Kidney (tissue), 22 donors: ENCODE measurements at places on chromosomes 4 and X.

GRCh38 chr4:145043306-145043705 is 54.7 kb downstream of the ANAPC10 start:
- DNase-seq = no peak

- no peak for DNase-seq
These were observed 316.6 kb upstream of the BOD1L1 start for GRCh38 chr4:13944095-13944511.

DNA sequence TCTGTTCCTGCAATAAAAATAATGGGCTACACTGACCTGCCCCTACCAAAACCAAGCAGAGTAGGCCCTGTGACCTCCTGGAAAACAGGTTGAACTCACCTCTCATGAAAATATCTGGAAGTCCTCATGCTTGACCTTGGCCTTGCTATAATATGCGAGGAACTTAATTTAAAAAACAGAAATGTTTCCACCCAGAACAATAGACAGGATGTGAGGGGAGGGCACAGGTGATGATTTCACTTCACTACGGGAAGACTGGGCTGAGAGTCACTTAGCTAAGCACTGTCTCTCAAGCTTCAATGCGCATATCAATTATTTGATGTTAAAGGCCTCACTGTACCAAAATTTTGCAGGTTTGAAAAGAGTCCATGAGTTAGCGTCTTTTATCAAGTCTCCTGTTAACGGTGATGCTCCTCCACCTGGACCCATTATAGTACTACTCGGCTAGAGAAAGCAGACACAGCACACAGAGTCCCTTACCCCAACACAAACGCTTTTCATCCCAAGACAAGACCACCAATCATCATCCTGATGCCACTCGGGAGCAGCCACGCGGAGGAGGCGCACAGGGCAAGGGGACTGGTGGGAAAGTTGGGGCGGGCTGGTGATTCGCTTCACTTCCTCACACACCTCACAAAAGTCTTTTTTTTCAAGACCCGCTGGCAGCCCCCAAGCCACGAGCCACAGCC is 25.9 kb downstream of the ZNF721 start:
- DNase-seq = no peak

GRCh38 chrX:68998716-68999115 is 166.5 kb downstream of the PJA1 start:
- peak; percentile 3 for DNase-seq

GRCh38 chr4:103934178-103934789 is 214.5 kb upstream of the TACR3 start:
- no peak for DNase-seq

DNA sequence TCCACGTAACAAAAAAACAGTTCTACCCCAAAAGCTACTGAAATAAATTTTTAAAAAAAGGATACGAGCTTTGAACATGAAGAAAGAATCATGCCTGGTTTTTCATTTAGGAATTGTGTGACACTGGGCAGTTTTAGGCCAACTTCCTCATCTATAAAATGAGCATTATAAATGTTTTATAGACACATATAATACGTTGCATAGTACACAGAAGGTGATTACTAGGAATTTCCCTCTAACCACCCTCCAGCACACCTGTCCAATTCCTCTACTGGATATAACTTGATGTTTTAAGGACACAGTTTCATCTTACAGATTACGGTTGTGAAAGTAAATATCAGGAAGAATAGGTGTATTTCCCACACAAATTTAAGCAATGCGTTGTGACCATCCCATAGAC is 85.5 kb upstream of the IQCM start:
- no peak for DNase-seq

GRCh38 chr4:2368746-2369437 is 49.6 kb downstream of the ZFYVE28 start:
- DNase-seq = no peak

DNA sequence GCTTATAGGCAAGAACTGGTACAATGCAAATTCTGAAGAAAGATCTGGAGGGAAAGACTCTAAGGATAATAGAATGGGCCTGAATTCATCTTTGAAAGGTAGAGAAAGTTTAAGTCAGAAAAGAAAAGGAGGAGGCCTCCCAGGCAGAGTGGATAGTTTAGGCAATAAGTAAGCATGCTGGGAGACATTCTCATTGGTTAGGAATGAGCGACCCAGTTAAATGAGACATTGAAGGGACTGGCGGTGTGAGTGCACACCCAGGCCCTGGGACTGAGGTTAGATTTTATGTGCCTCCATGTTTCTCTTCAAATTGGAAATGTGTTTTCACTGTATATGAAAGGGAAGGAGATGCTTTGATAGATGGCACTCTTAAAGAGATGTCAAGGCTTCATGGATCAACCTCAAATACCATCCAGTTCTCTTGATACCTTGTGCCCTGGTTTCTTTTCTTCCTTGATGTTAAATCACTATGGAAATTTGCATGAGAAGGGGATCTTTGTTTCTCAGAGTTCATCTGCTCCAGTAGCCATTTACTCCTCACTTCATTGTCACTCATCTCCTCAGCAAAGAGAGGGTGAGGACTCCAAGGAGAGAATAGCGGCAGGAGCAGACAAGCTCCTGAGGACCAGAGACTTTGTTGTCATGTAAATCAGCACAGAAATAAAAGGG is 584.2 kb upstream of the INTU start:
- DNase-seq = no peak

GRCh38 chr4:74364652-74365491 is at the start of gene EREG:
TSS of gene EREG (plus strand) at chr4:74365145. CDS start at chr4:74365309, 164 bp downstream.
- DNase-seq = peak; percentile 41

DNA sequence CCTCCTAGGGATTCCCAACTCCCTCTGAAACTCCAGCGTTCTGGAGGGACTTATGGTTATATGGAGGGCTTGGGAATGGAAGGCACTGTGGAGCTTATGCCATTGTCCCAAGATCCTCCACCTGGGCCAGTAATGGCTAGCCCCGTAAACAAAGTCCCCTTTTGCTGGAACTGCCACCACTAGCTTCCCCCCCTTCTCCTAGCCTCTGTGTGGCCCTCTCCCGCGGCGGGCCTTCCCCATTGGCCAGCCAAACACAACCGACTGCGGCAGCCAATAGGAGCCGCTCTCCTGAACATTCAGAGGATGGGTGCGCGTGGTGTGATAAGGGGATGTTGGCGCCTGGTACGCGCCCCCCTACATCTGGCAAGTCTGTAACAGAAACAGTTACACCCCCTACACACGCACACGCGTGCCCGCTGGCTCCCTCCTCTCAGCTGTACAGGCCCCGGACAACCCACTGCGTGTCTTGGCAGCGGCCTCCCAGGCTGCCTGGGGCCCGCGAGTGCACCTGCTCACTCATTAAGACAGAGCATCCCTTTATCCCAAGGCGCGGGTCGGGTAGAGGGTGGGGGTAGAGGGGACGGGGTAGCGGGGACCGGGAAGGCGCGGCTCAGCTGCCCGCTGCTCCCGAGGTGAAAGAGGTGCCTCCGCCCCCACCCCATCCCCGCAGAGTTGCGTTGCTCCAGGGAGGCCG is 863 bp upstream of the RAB33A start:
- peak; percentile 52 for DNase-seq

GRCh38 chr4:22739968-22740367 is 47.2 kb downstream of the GBA3 start:
- DNase-seq = peak; percentile 64

GRCh38 chr4:20337261-20337664 is 85.6 kb downstream of the SLIT2 start:
- no peak for DNase-seq

DNA sequence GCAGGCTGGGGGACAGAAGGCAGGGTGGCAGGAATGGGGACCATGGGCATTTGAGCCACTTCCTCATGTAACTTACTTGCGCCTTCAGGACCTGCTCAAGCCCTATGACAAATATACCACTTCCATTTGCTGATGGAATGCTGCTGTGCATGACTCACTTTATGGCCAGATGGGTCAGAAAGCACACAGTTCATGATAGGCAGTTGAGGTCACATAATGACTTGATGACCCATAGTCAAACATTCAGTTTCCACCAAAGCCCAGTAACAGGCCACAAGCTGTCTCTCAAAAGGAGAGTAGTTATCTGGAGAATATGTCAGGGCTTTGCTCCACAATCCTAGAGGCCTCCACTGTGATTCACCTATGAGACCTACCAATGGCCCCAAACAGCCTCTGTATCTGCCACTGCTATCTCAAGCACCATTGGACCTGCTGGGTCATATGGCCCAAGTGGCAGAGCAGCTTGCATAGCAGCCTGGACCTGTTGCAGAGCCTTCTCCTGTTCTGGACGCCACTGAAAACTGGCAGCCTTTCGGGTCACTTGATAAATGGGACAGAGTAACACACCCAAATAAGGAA is 5.3 kb upstream of the PAPSS1 start:
- no peak for DNase-seq

- DNase-seq = no peak
These were observed 56.9 kb upstream of the PRPS1 start for GRCh38 chrX:107571296-107571998.

GRCh38 chrX:30224536-30224935 is 5.9 kb upstream of the MAGEB3 start:
- peak; percentile 10 for DNase-seq

DNA sequence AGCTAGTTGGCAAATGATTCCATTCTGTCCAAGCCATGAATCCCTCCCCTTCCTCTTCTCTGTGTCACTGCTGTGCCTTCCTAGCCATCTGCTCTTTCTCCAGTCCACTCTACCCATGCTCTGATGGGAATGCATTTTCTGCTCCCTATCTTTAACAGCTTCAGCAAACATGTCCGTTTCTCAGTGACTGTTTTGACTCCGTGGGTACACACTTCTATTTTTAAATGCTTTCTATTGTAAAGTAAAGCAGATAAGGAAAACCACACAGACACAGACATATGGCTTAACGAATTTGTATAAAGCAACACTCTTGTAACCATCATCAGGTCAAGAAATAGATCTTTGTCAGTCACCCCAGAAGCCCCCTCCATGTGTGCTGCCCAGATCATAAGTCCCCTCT is 72.4 kb upstream of the KLHL13 start:
- no peak for DNase-seq

DNA sequence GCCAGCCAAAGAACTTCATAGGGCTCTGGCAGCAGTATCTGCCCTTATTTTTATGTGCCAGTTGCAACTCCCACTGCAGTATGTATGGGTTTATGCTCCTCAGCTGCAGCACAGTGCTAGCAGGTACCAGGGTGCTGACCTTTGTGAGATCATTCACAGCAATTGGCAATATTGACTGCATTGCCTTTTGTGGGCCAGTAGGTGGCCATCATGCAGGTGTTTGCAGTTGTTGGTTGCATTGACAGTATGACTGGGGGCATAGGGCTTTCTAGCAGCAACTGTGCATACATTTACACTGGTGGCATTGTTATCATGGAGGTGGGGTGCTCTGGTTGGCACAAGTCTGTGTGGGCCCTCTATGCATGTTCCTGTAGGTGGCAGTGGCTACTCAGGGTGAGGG is 42.5 kb downstream of the FAAH2 start:
- DNase-seq = no peak

- no peak for DNase-seq
These were observed 40.0 kb upstream of the DHX15 start for GRCh38 chr4:24624381-24624780.

GRCh38 chr4:10524196-10524833 is 67.1 kb upstream of the ZNF518B start:
- no peak for DNase-seq

DNA sequence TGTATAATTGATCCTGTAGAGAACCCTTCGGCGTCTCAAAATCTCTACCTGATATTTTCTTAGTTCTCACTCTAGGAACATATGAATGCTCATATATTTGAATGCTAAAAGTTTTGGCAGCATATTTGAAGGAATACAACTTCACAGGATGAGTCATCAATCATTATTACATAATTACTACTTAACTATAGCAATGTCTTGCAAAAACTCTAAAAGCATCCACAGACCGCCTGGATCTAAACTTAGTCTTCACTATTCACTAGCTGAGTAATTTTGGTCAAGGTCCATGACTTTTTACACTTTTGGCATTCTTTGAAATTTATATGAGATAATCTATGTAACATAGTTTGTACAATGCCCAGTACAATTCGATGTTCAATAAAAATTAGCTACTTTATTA is 194.7 kb downstream of the DTHD1 start:
- no peak for DNase-seq

- DNase-seq = no peak
These were observed 297.6 kb upstream of the INTU start for GRCh38 chr4:127335073-127335620.

GRCh38 chr4:176676901-176677300 is 115.8 kb downstream of the VEGFC start:
- DNase-seq = no peak

- no peak for DNase-seq
These were observed 133.3 kb upstream of the MBNL3 start for GRCh38 chrX:132622130-132622529.

GRCh38 chrX:108438110-108438623 is at the start of gene COL4A6:
TSS of gene COL4A6 (minus strand) at chrX:108438422. CDS start at chrX:108438196, 226 bp downstream.
- DNase-seq = peak; percentile 47

DNA sequence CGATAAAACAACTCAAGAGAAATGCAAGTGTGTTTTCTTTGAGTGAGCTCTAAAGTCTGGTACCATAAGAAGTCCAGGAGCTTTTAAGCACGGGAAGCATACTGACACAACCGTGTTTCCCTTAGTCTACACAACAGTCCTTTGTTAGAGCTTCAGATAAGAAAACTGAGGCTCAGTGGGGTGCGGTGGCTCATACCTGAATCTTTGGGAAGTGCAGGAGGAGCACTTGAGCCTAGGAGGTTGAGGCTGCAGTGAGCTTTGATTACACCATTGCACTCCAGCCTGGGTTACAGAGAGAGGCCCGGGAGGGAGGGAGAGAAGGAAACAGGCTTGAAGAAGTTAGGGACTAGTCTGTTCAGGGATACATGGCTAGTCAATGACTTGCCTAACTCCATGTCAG is 21.9 kb downstream of the LEF1 start:
- no peak for DNase-seq

DNA sequence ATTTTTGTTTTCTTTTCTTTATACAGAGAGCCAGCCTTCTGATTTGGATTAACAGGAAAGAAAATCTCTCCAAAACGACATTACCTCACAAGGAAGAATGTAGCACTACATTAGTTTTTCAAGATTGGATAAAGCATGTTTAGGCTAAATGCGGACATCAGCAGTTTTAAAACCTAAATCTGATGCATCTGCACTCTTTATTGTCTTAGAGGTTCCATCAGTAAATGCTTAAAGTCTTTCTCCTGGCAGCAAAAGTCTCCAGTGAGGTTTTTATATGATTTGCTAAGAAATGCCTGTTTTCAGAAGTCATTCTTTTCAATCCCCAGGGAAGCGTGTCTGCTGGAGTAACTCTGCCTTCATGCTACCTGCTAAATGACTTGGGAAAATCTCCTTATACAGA is 912.9 kb upstream of the INTU start:
- DNase-seq = no peak

GRCh38 chrX:132086672-132087071 is 41.1 kb downstream of the FRMD7 start:
- no peak for DNase-seq

DNA sequence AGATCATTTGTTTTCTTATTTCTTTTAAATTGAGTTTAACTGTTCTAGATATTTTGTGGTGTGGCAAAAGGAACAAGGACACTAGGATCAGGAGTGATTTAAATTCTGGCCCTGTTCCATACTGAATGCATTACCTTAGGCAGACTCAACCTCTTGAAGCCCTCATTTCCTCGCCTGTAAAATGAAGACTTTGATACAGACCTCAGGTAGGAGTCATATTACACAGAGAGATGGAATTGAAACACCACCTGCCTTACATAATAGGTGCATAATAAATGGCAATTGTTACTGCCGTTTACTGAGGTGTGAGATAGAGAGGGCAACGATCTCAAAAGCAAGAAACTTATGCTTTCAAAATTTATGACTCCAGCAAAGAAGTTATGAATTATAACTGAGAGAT is 28.2 kb upstream of the RASSF6 start:
- no peak for DNase-seq

- DNase-seq = no peak
These were observed 36.9 kb downstream of the PGRMC1 start for GRCh38 chrX:119272882-119273419.

GRCh38 chr4:183300655-183301054 is 19.4 kb downstream of the CLDN22 start:
- DNase-seq = no peak
